ENCODE measurements at places on chromosomes 4 and X.

GRCh38 chrX:6021316-6022091 is 207.2 kb downstream of the NLGN4X start:
- no peak for DNase-seq

DNA sequence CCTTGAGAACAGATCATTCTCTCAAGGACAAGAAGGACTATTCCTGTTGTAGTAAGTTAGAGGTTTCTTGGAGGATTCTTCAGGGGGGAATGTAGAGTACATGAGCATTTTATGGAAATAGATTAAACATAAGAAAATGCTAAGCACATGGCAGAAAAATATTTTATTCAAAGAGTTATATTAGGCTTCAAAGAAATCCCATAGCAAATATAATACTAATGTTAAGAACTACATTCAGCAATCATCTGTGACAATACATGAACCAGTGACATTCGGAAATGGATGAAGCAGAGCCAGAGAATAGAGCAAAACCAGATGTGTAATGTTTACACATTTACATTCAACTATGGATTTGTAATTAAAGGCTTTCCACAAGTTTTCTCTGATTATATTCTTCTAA is 288.6 kb downstream of the NAF1 start:
- DNase-seq = no peak

DNA sequence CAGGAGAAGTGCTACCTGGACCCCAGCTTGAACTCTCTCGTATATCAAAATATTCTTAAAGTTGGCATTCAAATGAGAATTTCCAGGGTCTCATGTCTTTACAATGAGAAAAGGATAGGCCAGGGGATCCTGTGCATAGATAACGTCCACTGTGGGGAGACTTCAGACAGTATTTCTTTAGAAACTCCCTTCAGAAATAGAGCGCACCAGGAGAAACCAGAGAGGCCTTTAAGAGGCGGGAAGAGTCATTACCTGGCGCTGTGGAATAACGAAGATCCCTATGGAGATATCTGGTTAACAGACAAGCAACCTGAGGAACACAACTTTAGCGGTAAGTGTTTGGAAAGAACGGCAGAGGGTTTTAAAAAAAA is 600 bp downstream of the RADX start:
- DNase-seq = no peak

GRCh38 chr4:49063670-49064069 is 77.6 kb downstream of the CWH43 start:
- no peak for DNase-seq

- DNase-seq = no peak
Observed at GRCh38 chr4:84958434-84958833, 8.1 kb downstream of the WDFY3 start.

GRCh38 chr4:48047421-48047844 is 30.9 kb downstream of the NIPAL1 start:
- peak; percentile 20 for DNase-seq

DNA sequence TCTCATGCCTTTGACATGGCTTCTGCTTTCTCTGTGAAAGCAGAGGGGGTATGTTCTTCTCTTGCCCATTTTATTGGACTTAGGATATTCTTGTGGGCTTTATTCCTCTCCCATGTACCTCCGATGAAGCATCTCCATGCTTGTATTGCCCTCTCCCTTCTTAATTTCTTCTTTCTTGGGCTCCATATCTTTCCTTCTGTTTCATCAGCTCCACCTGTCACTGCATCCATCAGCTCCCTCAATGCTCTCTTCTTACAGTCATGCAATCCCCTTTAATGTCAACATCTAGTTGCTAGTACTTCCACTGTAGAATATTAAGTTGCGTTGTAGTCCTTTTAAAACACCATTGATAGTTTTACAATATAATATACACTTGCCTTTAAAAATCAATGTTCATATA is 257.6 kb downstream of the GPAT3 start:
- DNase-seq = no peak

DNA sequence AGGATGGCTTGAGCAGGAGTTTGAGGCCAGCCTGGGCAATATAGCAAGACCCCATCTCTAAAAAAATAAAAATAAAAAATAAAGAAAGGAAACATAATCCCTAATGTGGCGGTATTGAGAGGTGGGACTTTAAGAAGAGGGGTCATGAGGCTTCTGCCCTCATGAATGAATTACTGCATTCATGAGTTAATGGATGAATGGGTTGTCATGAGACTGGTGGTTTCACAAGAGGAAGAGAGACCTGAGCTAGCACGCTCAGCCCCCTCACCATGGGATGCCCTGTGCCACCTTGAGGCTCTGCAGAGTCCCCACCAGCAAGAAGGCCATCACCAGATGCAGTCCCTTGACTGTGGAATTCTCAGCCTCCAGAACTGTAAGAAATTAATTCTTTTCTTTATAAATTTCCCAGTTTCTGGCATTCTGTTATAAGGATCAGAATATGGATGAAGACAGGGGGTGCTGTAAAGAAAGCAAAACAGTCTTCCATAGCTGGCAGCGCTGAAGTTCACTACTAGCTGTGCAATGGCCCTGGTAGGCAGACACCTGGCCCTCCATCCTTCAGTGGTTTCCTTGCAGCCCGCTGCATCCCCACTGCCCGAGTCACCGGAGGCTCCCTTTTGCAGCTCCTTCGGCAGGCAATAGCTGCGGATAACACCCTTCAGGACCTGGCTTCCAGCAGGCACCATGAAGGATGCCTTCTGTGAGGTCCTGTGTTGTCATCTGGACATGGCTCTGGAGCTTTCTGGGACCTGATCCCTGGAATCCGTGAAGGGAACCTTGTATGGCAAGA is 44.8 kb upstream of the NSG1 start:
- DNase-seq = no peak

DNA sequence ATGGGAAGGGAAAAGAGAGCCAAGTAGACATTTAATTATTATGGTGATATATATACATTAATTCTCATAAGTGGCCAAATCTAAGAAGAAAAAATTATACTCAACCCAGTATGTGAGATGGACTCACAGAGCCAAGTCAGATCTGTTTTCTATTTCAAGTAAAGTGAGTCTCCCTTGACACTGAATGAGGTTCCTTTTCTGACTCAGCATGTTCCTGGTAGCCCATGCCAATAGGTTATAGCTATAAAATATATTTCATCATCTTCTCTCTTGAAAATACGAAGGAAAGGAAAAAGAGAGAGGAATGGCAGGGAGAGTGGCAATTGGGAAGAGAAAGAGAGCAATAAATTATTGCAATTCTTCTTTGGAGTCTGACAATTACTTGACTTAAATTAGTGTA is 68.8 kb upstream of the GRIA2 start:
- peak; percentile 20 for DNase-seq

- DNase-seq = no peak
Observed at GRCh38 chrX:1582686-1583437, 8.5 kb upstream of the AKAP17A start.

DNA sequence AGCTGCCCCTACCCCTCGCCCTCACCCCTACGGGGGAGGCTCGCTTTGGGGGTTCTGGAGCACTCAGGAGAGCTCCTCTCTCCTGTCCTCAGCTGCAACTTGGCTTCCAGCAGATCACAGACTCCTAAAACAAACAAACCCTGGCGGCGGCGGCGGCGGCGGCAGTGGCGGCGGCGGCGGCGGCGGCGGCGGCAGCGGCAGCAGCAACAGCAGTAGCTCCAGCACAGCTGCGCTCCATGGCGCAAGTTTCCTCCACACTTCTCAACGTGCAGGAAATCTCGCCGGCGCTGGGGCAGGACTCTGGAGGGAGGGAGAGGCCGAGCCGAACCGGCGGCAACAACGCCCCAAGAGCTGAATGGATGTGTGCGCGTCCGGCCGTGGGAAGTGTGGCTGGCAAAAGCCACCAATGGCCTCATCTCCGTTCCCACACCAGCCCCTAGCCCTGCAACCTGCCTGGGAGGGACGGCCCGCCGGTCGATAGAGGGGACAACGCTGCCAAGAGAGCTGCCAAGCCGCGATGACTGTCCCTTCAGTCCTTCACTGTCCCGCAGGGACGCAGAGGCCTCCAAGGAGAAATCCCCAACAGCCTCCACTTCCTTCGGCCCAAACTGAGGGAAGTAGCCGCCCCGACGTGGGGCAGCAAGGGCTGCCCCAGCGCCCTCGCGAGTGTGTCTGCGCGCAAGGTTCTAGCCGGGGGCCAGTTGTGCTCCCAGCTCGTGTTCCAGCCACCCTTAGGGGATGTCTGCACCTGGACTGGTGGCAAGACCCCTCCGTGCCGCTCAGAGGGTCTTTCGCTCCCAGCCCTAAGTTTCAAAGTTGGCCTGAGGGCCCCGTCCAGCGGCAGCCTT is 775 bp downstream of the SHROOM4 start:
- DNase-seq = no peak

GRCh38 chr4:189177130-189177529 is 763.5 kb upstream of the FRG1 start:
- DNase-seq = no peak

GRCh38 chrX:118825227-118825626 is 1.6 kb downstream of the ZCCHC12 start:
- no peak for DNase-seq

GRCh38 chrX:106912864-106913263 is 7.3 kb upstream of the CLDN2 start:
- peak; percentile 65 for DNase-seq

Data from foreskin fibroblast (primary cell).